ENCODE measurements at places on chromosomes 7 and 10. TPM values are rescaled to one million over a fixed set of nuclear protein-coding genes. Genes with fewer than 3 reads are reported as not detected.

The COL13A1 gene
- total RNA-seq = 13.5 TPM

GRCh38 chr10:9188022-9188810, 1133.7 kb downstream of the GATA3 start:
- no peak for DNase-seq

The RADIL gene
- 7.3 TPM for total RNA-seq

The AHCYL2 gene
- 106 TPM for total RNA-seq

The LIPJ gene
- not detected for total RNA-seq

The DGKB gene
- not detected for total RNA-seq

The OPTN gene
- total RNA-seq = 61.5 TPM

The TMEM273 gene
- total RNA-seq = 63.1 TPM

The MBL2 gene
- total RNA-seq = not detected

DNA sequence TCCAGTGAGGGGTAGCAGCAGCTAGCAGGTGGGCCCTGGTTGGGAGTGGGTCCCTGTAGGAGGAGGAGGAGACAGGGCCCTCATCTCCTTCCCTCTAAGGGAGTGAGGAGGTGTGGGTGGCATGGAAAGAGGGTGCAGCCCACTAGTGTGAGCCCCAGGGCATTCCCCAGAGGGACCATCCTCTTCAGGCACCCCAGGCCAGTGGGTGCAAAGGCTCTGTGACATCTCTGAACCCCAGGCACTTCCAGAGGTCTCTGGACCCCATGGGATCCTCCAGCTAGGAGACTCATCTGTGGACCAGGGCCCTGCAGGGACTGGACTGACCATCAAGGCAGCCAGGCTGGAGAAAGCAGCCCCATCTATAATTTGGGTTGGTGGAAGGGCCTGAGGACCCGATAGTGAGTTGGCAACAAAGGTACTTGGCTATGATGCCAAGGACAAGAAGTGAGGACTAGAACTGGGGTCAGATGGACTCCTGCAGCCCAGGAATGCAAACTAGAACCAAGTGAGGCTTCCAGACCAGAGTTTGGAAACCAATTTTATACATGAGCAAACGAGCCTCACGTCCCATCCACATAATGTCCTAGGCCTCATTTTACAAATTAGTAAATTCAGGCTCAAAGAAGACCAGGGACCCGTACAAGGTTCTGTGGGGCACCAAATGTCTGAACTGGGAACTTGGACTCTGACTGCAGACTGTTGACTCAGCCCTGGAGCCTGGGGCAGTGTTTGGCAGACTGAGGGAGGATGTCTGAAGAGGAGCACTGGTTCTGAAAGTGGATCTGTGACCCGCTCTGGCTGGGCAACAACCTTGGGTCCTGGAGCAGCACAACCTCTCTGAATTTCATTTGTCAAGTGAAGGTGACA, 1.4 kb upstream of the VSTM4 start:
- DNase-seq = no peak

The PNLIPRP3 gene
- total RNA-seq = 0.20 TPM

- DNase-seq = no peak
Measured at GRCh38 chr10:12846718-12847117, 154.8 kb downstream of the CCDC3 start.

DNA sequence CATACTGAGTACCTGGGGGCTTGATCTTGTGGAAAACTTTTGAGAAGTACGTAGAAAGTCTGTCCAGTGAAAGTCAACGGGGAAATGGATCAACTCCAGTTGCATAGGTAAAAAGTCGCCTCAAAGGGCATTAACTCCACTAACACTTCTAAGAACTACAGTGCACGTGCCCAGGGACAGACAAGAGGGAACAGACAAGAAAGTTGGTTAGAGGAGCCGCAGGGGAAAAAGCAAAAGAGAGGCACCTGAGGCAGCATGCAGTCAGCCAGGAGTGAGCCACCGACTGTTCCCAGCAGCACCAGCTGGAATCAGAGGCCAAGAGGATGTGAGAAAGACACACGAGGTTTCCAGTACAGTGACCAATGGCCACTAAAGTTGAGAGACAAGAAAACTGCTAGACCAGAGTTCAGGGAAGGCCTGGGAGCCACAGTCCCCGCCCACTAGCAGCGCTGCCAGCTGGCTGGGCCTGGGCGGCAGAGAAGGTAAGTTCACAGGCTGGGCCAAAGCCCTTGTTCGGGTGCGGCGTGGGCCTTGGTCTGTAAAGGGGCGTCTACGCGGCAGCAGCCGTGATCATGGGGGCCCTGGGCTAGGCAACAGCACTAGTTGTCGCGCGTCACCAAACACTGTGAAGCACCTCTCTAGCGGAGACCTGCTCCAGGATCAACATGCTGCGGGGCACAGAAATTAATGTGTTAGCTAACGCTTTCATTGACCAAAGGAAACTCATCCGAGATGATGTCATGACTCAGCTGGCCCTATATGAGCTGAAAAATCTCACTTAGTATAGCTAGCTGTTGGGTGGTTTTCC, 14.0 kb downstream of the ITGB1 start:
- peak; percentile 66 for DNase-seq

- peak; percentile 71 for DNase-seq
Measured at GRCh38 chr10:132538031-132538789, 623 bp downstream of the INPP5A start.

The ASAH2B gene
- 3.4 TPM for total RNA-seq

GRCh38 chr7:120060875-120061274, 212.1 kb upstream of the KCND2 start:
- no peak for DNase-seq

- no peak for DNase-seq
Measured at GRCh38 chr7:68421712-68422111, 1176.6 kb upstream of the AUTS2 start.

The GPR158 gene
- not detected for total RNA-seq

- no peak for DNase-seq
Measured at GRCh38 chr7:43636093-43636492, 53.2 kb downstream of the STK17A start.

The CDC14C gene
- not detected for total RNA-seq

- no peak for DNase-seq
Measured at GRCh38 chr7:8205031-8205387, 57.0 kb downstream of the ICA1 start.

GRCh38 chr7:130360518-130360917, 15.9 kb downstream of the CPA5 start:
- DNase-seq = peak; percentile 7

GRCh38 chr7:47806701-47807103, 141.6 kb downstream of the PKD1L1 start:
- DNase-seq = peak; percentile 70

The SYT15B gene
- total RNA-seq = 40.1 TPM

The RPEL1 gene
- not detected for total RNA-seq

GRCh38 chr7:7564323-7564780, 2.3 kb upstream of the MIOS start:
- no peak for DNase-seq

The SLC18A3 gene
- total RNA-seq = not detected

DNA sequence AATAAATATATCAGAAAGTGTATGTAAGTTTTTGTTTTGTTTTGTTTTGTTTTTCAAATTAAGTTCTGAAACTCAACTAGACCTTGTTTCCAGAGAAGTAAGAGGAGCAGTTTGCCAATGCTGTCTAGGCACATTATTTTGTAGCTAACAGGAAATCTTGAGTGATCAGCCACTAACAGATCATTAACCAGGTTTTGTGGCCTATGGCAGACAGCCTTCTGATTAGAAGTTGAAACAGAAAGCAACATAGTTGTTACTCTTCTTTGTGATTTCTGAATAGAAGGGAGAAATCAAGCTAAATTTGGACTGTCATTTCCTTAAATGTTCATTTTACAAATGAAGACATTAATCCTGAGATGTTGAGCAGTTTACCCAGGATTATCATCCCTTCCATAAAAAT, 142.6 kb downstream of the PLXDC2 start:
- DNase-seq = no peak

GRCh38 chr7:55588976-55589604, 16.8 kb upstream of the VOPP1 start:
- no peak for DNase-seq

The WDR86 gene
- 1.3 TPM for total RNA-seq

- no peak for DNase-seq
Measured at GRCh38 chr10:73093922-73094850, 2.5 kb downstream of the P4HA1 start.

The ADRA2A gene
- total RNA-seq = 4.9 TPM

The CCDC3 gene
- total RNA-seq = 10.2 TPM

DNA sequence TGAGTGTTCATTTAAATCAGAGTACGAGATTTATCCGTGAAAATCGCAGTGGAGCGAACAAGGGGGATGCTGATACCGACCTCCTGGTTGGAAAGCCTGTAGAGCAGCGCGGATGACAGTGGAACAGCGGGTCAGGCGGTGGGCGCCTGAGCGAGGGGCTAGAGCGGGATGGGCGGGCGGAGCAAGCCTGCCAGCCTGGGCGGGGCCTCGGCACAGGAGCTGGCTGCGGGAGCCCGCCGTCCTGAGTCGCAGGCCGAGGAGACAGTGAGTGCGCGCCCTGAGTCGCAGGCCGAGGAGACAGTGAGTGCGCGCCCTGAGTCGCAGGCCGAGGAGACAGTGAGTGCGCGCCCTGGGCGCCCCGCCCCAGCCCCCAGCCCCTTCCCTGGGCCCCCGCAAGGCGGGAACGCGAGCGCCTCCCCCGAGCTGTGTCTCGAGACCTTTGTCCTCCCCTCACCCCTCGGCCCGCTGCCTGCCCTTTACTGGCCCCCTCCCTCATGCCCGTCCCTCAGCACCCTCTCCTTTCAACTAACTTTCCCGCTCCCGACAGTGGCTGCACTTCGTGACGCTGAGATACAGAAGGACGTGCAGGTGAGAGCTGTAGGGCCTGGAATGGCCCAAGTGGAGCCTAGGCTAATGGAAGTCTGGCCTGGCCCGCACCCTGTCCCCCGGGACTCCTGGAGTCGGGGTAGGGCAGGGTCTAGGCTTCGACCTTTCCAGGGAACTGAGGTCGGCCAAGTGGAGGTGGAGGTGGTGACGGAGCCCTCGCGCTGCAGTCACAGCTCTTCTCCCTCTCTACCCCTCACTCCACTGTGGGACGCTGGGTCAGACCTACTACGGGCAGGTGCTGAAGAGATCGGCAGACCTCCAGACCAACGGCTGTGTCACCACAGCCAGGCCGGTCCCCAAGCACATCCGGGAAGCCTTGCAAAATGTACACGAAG, at the start of gene AS3MT:
Gene AS3MT, plus strand, starts transcription at position 213 of the 941 bp plus-strand sequence. Its CDS starts 123 bp downstream, at position 336.
- DNase-seq = peak; percentile 73

- no peak for DNase-seq
Measured at GRCh38 chr10:38600146-38600545, 506.0 kb downstream of the ZNF37A start.

The NPFFR1 gene
- 1.1 TPM for total RNA-seq

DNA sequence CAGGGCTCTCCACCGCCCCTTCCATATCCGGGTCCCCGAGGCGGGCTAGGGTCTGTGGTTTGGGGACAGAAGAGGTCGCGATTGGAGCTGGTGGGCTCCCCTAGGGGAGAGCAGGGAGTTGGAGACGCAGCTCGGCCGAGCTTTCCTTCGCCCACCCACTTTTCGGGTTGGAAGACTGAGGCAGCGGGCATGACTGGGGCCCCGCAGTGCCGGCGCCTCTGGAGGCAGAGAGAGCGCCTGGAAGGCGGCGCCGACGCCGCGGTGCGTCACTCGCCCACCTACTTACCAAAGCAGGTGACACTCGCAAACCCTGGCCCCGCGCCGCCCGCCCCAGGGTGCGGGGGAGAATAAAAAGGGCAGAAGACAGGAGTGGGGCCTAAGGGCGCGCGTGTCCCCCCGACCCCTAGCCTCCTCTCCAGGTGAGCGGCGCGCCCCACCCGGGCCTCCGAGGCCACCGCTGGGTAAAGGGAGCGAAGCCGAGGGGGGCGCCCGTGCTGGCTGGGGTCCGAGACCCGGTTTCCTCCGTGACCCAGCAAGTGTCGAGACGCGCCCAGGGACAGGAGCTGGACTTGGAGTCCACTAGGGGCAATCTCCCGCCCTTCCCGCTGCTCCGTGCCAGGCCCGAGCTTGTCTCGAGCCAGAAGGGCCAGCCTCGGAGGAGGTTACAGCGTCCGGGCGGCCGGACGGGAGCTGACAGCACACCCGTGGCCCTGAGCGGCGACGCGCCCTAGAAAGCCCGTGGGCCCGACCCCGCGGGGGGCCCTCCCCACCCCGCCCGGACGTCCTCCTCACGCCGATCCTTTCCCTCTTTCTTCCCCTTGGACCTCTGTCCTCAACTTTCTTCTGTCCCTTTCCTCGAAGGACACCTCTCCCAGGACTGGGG, 34.4 kb upstream of the GRID1 start:
- DNase-seq = peak; percentile 81

DNA sequence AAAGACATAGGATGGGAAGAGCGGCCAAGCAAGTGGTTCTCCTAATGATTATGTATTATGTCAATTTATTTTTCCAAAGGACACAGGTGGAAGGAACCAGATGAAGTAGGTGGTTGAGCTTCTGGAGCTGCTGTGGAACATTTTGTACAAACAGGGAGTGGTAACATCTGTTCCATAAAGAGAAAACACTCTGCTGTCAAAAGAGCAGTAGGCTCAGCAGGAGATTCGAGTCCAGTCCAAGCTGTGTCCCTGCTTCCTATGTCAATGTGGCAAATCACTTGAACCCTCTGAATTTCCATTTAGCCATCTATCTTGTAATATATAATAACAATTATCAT, 448.0 kb upstream of the ANKRD30A start:
- no peak for DNase-seq

The NPY4R gene
- total RNA-seq = not detected

The ATG9B gene
- total RNA-seq = 0.17 TPM

The NOS3 gene
- 42.9 TPM for total RNA-seq

DNA sequence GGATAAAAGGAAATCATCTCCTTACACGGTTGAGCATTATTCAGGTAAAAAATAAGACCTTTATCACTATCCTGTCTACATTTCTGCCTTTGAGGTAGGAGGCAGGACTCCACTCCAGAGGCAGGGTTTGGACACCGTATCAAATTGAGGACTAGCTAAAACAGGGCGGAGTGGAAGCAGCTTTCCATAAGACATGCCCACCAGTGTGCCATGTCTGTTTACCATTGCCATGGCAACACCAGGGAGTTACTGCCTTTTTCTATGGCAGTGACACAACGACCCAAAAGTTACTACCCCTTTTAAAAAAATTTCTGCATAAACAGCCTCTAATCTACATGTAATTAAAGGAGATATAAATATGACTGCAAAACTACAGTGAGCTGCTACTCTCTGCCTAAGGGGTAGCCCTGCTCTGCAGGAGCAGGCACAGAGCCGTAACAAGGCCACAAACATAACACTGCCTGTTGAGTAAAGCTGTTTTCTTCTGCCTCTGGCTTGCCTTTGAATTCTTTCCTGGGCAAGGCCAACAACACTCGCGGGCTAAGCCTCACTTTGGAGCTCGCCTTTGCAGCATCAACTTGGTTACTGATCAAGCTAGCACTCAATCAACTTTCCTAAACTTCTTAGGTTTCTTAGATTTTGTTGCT, 26.5 kb downstream of the DGKB start:
- DNase-seq = no peak

DNA sequence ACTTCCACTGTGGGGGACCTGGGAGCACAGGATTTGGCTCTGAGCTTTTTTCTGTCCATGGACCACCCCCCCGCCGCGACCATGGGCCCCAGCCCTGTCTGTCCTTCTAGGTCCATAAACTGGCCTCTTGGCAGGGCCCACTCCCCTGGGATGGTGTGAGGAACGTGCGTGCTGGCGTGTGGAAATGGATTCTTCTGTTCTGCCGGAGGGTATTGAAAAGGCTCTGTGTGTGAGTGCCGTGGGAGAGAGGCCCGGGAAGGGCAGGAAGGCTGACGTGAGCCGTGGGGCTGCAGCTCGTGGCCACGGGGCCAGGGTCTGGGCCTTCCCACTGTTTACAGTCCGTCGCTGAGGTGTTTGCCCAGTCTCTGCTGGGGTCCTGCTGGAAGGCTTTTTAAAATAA, 123.7 kb downstream of the GRK5 start:
- DNase-seq = no peak

- no peak for DNase-seq
Measured at GRCh38 chr10:124618470-124619073, 125.6 kb downstream of the FAM53B start.

- DNase-seq = no peak
Measured at GRCh38 chr10:132957981-132958882, 15.9 kb upstream of the CFAP46 start.

The SPRN gene
- not detected for total RNA-seq
